NCI-H460 (cell line): ENCODE measurements at places on chromosomes 16 and 17. TPM values are rescaled to one million over a fixed set of nuclear protein-coding genes. Genes with fewer than 3 reads are reported as not detected.

GRCh38 chr16:77430787-77431585, 3.8 kb downstream of the ADAMTS18 start:
- no peak for DNase-seq

- no peak for DNase-seq
Measured at GRCh38 chr17:30808785-30809286, 15.7 kb downstream of the CRLF3 start.

AGRP gene
- not detected in 2 replicates for total RNA-seq

DNA sequence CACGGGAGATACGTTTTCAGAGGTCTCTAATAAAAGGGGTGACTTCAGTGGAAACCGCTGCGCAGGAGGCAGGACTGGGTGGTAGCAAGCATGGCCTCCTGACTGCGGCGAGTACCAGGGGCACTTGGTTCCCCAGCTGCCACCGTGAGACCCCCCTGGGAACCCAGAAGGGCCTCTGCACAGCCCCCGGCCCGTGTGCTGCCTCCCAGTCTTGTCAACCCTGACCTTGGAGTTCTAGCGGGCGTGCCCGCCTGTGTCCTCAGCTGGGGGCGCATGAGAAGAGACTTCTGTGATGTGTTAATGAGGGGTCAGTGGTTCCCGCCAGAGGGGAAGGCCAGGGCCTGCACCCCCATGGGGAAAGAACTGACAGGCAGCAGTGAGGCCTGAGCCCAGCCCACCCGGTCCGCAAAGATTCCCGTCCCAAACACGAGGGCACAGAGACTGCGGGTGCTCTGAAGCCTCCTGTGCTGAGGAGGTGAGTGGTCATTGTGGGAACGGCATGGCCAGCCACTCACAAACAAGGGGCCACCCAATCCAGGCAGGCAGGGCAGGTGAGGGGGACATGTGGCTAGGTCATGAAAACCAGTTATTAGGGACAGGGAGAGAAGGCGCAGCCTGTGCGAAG, 9.4 kb downstream of the ZNF276 start:
- DNase-seq = no peak

ASB16 gene
- not detected in 2 replicates for total RNA-seq

TLCD3B gene
- total RNA-seq = 0.07 TPM in 1 of 2 replicates, not detected in the other

FBXO39 gene
- not detected in 2 replicates for total RNA-seq

GRCh38 chr16:64470916-64471315, 650.9 kb downstream of the CDH11 start:
- DNase-seq = no peak

DNA sequence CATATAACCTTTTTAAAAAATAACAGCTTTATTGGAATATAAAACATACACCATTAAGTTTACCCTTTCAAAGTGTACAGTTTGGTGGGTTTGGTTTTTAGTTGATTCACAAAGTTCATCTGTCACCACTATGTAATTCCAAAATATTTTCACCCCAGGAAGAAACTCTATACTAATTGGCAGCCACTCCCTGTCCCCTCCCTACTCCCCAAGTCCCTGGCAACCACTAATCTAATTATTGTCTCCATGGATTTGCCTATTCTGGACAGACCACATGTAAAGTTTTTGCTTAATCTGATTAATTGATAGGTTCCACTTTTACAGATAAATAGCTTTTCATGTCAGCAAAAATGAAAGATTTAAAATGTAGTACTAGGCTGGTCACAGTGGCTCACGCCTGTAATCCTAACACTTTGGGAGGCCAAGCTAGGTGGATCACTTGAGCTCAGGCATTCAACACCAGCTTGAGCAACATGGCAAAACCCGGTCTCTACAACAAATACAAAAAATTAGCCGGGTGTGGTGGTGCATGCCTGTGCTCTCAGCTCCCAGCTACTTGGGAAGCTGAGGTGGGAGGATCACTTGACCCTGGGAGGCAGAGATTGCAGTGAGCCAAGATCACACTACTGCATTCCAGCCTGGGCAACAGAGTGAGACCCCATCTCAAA, 25.0 kb upstream of the MAPK3 start:
- no peak for DNase-seq

- no peak for DNase-seq
Measured at GRCh38 chr16:842061-842476, 41.5 kb upstream of the GNG13 start.

KCNJ2 gene
- total RNA-seq = 2.5 and 4.3 TPM in 2 replicates
